Dermis microvascular lymphatic vessel endothelial cell (primary cell): ENCODE measurements at places on chromosomes 1 and 21. TPM values are rescaled to one million over a fixed set of nuclear protein-coding genes. Genes with fewer than 3 reads are reported as not detected.

The TRABD2B gene
- under 0.01 TPM in 1 of 2 replicates, not detected in the other for total RNA-seq

GRCh38 chr1:97904534-97904933 lies 16.3 kb downstream of the DPYD start:
- no peak for DNase-seq

The SLC35F3 gene
- total RNA-seq, result not detected in 2 replicates

- peak; percentile 95 for DNase-seq
Observed at GRCh38 chr21:37658817-37659458, 257.3 kb downstream of the KCNJ6 start.

The KRTAP22-2 gene
- total RNA-seq, result not detected in 2 replicates

The XCL1 gene
- not detected in 2 replicates for total RNA-seq

GRCh38 chr1:2639607-2640521 lies 7.0 kb upstream of the MMEL1 start:
- no peak for DNase-seq

The GBP5 gene
- 0.25 and 0.26 TPM in 2 replicates for total RNA-seq

The AADACL4 gene
- not detected in 2 replicates for total RNA-seq

- no peak for DNase-seq
Observed at GRCh38 chr1:224082146-224082545, 31.8 kb upstream of the FBXO28 start.

The SV2A gene
- 1.3 and 3.5 TPM in 2 replicates for total RNA-seq

DNA sequence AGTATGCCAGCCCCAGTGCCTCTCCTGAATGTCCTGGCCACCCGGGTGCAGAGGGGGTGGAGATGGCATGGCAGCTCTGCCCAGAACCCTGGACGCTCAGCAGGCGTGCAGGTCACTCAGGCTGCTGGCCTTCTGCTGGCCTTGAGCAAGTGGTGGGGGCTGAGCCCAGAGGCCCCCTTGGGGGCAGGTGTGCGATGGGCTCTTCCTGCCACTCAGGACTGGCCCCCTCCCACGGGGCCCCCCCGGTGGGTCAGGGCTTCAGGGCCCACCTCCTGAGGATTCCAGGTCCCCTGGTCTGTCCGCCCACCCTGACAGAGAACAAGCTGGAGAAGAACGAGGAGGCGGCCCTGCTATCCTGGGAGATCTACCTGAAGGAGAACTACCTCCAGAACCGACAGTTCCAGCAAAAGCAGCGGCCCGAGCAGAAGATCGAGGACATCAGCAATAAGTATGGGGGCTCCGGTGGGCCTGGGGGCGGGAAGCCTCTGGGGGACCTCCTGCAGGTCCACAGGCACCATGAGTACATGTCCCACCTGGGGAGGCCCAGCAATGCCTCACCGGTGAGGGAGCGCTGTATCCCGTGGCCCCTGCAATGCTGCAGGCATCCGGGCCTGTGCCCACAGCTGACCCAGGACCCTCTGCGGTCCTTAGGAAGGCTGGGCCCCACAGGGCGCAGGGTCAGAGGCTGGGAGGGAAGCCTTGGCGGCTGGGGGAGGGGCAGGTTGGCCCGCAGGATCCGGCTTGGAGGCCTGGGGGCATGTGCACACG lies 37.0 kb upstream of the LRRC3 start:
- no peak for DNase-seq

DNA sequence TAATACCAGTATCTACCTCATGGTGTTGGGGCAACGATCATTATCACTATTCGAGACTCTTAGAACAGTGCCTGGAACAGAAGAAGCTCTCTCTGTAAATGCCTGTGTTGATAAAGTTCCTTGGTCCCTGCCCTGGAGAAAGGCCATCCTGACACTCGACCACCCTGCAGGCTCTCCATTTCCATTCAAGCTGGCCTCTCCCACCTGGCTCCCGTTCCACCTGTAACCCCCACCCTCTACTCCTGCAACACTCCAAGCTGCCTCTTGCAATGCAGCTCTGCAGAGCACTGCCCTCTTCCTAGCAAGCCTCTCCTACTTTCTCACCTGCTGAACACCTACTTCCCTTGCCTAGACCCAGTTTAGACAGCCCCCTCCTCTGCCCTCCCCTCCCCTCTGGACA lies 6.1 kb downstream of the SPOCD1 start:
- no peak for DNase-seq

DNA sequence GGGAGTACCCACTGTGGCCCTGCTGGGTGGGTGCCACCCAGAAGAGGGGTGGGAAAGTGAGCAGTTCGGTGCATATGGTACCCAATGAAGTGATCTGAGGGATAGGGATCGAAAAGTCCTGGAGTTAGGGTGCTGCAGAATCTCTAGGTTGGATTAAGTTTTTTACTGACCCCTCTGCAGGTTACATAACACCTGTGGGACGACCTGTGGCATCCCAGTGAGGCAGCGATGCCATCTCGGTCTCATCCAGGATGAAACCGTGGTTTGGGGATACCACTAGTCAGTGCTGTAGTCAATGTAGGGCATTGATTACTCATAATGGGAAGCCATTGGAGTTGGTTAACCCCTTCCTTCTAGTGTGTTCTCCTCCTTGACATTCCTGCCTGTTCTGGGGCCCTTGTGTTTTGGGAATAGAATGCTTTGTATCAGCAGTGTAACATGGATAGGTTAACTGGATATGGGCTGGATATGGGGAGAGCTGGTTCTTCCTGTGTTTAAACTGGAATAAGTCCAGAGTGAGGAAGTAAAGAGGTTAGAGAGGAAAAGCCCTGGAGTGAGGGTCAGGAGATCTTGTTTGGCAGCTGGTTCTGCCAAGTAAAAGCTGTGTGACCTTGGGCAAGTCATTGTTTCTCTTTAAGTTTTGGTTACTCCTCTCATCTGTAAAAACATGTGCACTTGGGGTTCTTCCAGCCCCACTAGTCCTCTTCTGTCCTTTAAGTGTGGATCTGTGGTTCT lies 42.8 kb upstream of the ATF3 start:
- no peak for DNase-seq

GRCh38 chr1:38609166-38610025 lies 250.2 kb downstream of the RRAGC start:
- no peak for DNase-seq

DNA sequence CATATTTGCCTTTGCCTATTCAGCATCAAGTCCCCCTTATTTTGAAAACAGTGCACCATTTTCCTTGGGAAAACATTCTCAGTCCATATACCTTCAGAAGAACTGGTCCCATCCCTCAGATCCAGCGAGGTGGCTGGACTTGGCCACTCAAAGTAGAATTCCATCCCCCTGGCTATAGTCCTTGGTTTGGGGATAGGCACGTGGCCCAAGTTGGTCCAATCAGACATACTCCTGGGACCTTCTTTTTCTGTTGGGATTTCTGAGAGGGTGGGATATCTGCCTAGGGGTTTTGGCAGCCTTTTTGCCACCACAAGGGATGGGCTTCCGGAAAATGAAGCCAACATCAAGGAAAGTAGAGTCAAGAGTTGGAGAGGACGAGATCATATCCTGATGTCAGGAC lies 10.7 kb upstream of the MATN1 start:
- no peak for DNase-seq

GRCh38 chr1:156413391-156414246 lies 44.6 kb downstream of the RHBG start:
- DNase-seq, result no peak

The TMEM79 gene
- 0.51 and 0.90 TPM in 2 replicates for total RNA-seq

- DNase-seq, result no peak
Observed at GRCh38 chr1:119068427-119068826, 72.0 kb downstream of the WARS2 start.

GRCh38 chr1:229197265-229197585 lies 73.7 kb upstream of the RAB4A start:
- DNase-seq, result no peak

- no peak for DNase-seq
Observed at GRCh38 chr1:51168936-51169335, 66.9 kb downstream of the C1orf185 start.

The PYHIN1 gene
- not detected in 2 replicates for total RNA-seq

DNA sequence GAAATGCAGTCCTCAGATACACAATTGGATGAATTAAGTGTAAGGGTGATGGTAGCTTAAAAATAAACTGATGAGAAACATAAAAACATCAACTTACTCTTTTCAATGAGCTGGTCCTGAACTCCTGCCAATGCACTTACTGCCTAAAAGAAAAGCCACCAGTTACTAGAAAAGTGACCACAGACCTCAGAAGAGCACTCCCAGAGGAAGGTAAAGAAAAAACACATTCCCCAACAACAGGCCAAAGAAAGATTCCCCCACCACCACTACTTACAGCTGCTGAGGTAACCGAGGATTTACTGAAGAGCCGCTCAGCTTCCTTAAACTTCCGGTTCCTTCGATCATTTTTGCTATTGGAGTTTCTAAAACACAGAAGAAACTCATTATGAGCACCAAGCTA lies 5.4 kb downstream of the MEAF6 start:
- no peak for DNase-seq

The ANGPTL1 gene
- total RNA-seq, result not detected in 2 replicates

- no peak for DNase-seq
Observed at GRCh38 chr1:12561121-12561520, 56.9 kb downstream of the DHRS3 start.

DNA sequence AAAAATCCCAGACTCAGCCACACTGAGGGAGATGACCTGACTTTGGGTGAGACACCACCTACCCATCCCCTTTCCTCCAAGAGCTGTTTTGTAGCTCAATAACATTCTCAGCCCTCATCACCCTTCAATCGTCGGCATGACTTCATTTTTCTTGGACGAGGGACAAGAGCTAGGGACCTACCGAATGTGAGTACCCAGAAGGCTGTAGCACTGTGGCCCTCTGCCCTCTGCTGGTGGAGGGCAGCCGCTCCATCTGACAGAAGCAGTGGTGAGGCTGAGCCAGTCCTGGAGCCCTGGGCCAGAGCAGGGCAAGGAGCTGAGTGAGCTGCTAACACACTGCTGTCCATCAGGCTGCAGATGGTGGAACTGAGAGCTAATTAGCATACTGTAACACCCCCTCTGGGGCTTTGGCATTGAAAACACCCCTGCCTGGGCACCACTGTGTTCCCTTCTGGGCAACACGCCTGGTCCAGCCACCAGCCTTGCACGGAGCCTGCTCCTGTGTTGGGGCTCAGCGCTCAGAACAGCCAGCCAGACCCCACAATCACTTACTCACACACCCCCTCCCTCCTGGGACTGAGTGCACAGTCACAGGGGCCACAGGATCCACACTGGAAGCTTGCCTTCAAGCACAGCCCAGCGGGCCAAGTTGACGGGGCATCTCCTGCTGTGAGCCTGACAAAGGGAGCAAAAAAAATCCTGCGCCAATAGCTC lies 18.3 kb upstream of the ALPL start:
- DNase-seq, result no peak

GRCh38 chr1:167734227-167734626 lies 12.4 kb downstream of the MPZL1 start:
- DNase-seq, result no peak

DNA sequence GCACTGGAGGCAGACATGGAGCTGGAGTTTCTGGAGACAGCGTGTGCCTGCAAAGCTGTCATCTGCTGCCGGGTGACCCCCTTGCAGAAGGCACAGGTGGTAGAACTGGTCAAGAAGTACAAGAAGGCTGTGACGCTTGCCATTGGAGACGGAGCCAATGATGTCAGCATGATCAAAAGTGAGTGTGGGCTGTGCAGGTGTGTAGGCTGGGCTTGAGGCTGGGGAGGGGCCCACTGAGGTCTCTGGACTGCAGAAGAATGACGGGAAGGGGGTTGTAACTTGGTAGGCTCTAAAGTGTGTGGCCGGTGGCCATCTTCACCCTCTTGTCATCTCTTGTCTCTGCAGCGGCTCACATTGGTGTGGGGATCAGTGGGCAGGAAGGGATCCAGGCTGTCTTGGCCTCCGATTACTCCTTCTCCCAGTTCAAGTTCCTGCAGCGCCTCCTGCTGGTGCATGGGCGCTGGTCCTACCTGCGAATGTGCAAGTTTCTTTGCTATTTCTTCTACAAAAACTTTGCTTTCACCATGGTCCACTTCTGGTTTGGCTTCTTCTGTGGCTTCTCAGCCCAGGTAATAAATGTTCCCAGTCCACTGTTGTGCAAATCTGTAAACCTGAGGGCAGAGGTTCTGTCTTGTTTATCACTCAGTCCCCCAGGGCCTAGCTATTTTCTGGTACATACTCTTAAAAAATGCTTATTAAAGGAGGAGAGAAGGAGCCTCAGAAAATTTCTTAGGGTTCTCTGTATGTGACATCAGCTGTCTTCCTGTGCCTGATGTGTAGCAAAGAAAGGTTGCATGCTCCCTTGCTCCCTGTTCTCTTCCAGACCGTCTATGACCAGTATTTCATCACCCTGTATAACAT lies 19.9 kb downstream of the ATP8B2 start:
- DNase-seq, result peak; percentile 51

DNA sequence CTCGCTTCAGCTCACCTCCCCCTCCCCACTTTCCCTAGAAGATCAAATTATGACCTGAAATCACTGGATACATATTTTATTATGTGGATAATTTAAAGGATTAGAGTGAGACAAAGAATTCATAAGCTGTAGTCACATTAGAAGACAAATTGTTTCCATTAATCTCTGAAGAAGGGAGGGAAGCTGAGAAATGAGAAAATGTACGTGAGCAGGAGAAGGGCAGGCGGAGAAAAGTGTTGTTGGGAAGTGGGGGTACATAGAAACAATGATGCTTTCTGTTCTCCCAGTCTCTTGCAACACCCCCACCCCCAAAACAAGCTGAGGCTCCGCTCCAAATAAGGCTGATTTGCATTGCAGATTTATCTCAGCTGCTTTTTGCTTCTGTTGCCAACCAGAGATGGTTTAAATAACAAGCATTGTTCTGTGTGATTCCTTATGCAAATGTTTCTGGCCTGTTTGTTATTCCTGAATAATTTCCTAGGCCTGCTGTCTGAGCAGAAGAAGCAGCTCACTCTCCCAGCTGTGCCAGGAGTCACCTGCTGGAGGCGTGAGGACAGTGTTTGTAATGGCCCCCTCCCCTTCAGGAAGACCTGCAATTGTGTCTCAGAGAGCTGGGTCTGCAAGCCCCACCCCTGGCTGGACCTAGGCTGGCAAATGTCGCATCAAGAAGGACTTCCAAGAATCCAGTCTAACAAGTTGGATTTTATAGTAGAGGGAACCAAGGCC lies 121.8 kb upstream of the TNR start:
- no peak for DNase-seq

- no peak for DNase-seq
Observed at GRCh38 chr1:17465228-17465627, 25.8 kb upstream of the RCC2 start.

The NFASC gene
- under 0.01 and 0.13 TPM in 2 replicates for total RNA-seq

DNA sequence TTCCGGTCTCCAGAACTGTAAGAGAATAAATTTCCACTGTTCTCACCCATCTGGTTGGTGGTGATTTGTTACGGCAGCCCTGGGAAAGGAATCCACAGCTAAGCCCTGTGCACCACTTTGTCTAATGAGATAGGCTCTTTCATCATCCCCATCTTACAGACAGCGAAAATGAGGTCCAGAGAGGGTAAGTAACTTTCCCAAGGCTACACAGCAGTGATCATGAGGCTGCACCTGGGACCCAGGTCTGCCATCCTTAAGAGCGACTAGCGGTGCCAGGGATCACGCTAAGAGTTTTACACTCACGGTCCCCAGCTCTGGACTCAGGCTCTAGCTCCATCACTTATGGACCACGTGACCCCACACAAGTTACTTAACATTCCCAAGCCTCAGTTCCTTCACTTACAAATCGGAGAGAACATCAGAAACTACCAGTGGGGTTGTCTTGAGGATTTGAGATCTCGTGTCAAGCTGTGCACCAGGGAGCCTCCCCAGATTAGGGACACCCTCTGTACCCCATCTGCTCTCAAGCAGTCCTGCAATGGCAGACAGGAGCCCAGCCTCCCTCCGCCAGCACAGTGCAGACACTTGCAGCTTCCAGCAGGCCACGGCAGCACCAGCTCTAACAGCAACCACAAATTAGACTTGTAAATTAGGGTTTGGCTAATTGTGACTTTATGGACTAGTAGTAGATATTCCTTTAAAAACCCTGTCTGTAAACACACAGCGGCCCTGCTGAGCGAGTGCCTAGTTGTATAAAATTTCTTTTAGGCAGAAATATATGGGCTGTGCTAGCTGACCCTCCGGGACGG lies 87.3 kb downstream of the DISP3 start:
- DNase-seq, result no peak
